Calu3 (cell line): ENCODE measurements at places on chromosomes 7 and 10. TPM values are rescaled to one million over a fixed set of nuclear protein-coding genes. Genes with fewer than 3 reads are reported as not detected.

GRCh38 chr10:34670081-34670480 is 145.0 kb downstream of the PARD3 start:
- no peak overlapping the region for H3K27ac ChIP-seq
- no peaks in the 10 kb centered on the region for H3K27me3 ChIP-seq
- no peak for DNase-seq
- H3K36me3 ChIP-seq, result no peaks in the 10 kb centered on the region

DNA sequence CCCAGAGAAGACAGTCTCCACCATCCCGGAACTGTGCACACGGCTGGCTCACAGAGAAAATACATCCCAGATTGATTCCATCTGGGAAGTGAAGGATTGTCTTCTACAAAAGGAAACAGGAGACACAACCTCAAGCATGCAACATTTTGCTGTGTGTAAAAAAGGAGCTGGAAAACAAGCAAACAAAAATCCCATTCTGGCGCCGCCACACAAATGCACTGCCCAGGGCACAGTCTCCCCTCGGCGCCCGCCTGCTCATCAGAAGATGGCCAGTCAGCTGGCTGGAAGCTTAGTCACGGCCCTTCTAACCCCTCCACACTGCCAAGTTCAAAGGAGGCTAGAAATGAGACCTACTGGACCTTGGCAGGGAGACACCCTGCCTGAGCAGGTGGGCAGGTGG is 14.1 kb upstream of the CYTH3 start:
- H3K27ac ChIP-seq, result no peak overlapping the region
- peaks cover 26% of the 10 kb centered on the region for H3K4me1 ChIP-seq
- H3K27me3 ChIP-seq, result no peaks in the 10 kb centered on the region
- H3K36me3 ChIP-seq, result peaks cover 32% of the 10 kb centered on the region
- no peak for DNase-seq
- no peak overlapping the region for H3K4me3 ChIP-seq

DNA sequence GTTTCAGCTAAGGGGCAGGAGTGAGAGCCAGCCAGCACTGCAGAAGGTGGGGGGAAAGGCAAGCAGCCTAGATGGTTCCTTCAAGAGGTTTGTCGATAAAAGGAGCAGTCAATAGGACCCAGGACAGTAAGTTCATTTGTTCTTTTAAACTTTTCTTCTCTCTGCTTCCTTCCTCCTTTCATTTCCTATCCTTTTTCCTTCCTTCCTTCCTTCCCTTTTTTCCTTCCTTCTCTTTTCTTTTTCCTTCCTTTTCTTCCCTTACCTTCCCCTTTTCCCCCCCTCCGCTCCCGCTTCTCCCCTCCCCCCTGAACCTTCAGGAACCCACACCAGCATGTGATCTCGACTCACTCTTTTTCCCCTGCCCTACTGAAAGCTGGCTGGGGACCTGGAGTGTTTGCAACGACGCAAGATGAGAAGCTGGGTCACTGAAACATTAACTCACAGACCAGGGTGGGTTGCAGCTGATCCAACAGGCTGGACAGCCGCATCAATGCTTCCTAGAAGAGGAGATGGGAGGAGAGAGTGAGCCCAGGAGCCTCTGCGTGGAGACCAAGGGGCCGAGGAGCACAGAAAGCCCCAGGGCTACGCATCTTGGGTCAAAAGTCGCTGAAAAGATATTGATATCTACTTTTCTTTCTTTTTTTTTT is 103.4 kb upstream of the SDK1 start:
- peaks cover 11% of the 10 kb centered on the region for H3K36me3 ChIP-seq
- peak overlapping the region; percentile 89 for H3K27ac ChIP-seq
- peak overlapping the region; percentile 54 for H3K4me3 ChIP-seq
- no peaks in the 10 kb centered on the region for H3K27me3 ChIP-seq

Gene RASSF4
- total RNA-seq, result 2.2 and 2.4 TPM in 2 replicates

- no peak overlapping the region for H3K27ac ChIP-seq
- no peaks in the 10 kb centered on the region for H3K36me3 ChIP-seq
- H3K4me3 ChIP-seq, result no peak overlapping the region
- no peak for DNase-seq
These were observed 662.7 kb upstream of the POT1 start for GRCh38 chr7:125592331-125592730.

DNA sequence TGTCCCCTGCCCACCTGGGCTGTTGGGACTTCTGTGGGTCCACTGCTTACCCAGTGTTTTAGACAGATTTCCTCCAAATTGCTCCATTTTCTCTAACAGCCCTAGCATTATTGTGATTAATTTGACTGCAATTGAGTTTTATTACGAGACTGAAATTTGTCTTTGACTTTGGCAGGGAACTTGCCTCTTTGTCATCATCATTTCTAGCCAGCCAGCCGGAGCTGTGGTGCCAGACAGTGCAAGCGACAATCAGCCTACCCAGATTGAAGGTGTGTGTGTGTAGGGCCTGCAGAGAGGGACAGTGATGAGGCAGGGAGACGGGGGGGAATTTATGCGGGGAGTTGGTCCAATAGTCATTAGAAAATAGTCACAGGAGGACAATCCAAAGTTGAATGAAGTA is 743.0 kb downstream of the NRG3 start:
- H3K27ac ChIP-seq, result no peak overlapping the region
- no peak overlapping the region for H3K4me3 ChIP-seq
- H3K27me3 ChIP-seq, result no peaks in the 10 kb centered on the region

GRCh38 chr10:130036296-130037065 is 72.4 kb upstream of the EBF3 start:
- no peak for DNase-seq
- no peak overlapping the region for H3K27ac ChIP-seq
- no peaks in the 10 kb centered on the region for H3K27me3 ChIP-seq
- no peaks in the 10 kb centered on the region for H3K4me1 ChIP-seq
- no peak overlapping the region for H3K4me3 ChIP-seq
- H3K36me3 ChIP-seq, result no peaks in the 10 kb centered on the region

- no peak overlapping the region for H3K4me3 ChIP-seq
- no peak overlapping the region for H3K27ac ChIP-seq
- H3K4me1 ChIP-seq, result peaks cover 3% of the 10 kb centered on the region
- DNase-seq, result no peak
- peaks cover 52% of the 10 kb centered on the region for H3K27me3 ChIP-seq
- no peaks in the 10 kb centered on the region for H3K36me3 ChIP-seq
These were observed 7.5 kb upstream of the EPHB6 start for GRCh38 chr7:142847353-142847752.

Gene GRM3
- not detected in 2 replicates for total RNA-seq

Gene FAM25C
- not detected in 2 replicates for total RNA-seq

DNA sequence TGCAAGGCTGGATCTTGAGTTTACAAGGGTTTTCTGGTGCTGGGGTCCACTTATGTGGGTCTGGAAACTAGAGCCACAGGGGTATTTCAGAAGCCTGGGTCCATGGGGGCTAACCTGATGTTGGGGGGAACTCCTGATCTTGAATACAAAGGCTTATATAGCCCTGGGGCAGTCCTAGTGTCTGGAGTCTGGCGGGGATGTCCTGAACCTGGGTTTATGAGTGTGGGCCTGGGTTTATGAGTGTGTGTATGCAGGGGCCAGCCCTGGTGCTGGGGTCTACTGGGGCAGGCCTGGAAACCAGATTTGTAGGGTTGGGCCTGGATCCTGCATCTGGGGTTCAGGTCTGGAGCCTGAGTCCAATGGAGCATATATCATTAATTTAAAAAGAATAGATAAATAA is 146.5 kb upstream of the C1GALT1 start:
- H3K27me3 ChIP-seq, result no peaks in the 10 kb centered on the region
- H3K36me3 ChIP-seq, result no peaks in the 10 kb centered on the region
- H3K4me3 ChIP-seq, result no peak overlapping the region
- H3K4me1 ChIP-seq, result no peaks in the 10 kb centered on the region

- H3K4me3 ChIP-seq, result peak overlapping the region; percentile 81
- H3K27ac ChIP-seq, result peak overlapping the region; percentile 80
- DNase-seq, result peak; percentile 66
- peaks cover 78% of the 10 kb centered on the region for H3K27me3 ChIP-seq
- H3K4me1 ChIP-seq, result peaks cover 23% of the 10 kb centered on the region
- peaks cover 12% of the 10 kb centered on the region for H3K36me3 ChIP-seq
These were observed 855 bp upstream of the PALD1 start for GRCh38 chr10:70477661-70478162.

- H3K36me3 ChIP-seq, result no peaks in the 10 kb centered on the region
- no peak overlapping the region for H3K4me3 ChIP-seq
- no peaks in the 10 kb centered on the region for H3K27me3 ChIP-seq
These were observed 544.5 kb upstream of the FOXK1 start for GRCh38 chr7:4137552-4137951.

DNA sequence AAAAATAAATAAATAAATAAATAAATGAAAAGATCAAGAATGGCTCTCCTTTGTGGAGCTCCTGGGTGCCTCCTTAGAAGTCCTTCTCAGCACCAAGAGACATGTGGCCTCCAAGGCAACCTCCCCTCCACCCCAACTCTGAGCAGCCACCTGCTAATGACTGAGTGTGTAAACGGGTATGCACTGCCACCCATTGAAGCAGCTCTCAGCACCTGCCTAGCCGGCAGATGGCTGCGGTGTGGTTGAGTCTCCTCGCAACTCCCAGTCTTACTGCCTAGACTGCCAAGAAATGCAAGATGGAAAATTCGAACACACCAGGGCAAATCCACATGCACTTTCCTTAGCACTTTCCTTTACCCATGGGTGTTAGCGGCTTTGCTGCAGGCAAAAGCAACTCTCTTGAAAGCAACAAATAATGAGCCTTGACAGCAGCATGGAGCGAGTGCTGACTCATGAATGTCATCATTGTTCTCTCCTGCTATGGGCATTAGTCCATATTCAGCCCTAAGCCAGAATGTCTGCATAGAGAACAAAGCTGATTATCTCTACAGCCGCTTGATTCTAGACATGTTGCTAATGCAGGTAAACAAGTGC is 913.9 kb upstream of the AUTS2 start:
- H3K27me3 ChIP-seq, result no peaks in the 10 kb centered on the region
- H3K36me3 ChIP-seq, result no peaks in the 10 kb centered on the region
- no peaks in the 10 kb centered on the region for H3K4me1 ChIP-seq
- DNase-seq, result no peak

Gene CALML3
- not detected in 2 replicates for total RNA-seq

DNA sequence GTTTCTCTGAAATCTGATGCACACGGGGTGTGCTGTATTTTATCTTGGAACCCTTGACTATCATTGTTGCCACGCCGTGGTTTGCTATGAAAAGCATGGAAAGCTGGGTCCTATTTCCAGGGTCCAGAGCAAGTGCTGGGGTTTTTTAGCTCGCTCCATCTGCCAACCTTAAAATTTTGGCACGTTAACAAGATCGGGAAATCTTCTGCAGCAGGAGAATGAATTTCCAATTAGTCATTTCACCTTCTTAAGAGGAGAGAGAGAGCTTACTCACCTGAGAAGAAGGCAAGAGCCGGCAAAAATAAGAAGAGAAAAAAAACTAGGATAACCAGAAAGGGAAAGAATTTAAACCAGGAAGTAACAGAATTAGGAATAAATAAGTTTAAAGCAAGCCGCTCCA is 223.6 kb upstream of the CELF2 start:
- H3K4me3 ChIP-seq, result peak overlapping the region; percentile 26
- H3K27me3 ChIP-seq, result no peaks in the 10 kb centered on the region
- no peak for DNase-seq
- H3K4me1 ChIP-seq, result peaks cover 25% of the 10 kb centered on the region
- peak overlapping the region; percentile 64 for H3K27ac ChIP-seq

DNA sequence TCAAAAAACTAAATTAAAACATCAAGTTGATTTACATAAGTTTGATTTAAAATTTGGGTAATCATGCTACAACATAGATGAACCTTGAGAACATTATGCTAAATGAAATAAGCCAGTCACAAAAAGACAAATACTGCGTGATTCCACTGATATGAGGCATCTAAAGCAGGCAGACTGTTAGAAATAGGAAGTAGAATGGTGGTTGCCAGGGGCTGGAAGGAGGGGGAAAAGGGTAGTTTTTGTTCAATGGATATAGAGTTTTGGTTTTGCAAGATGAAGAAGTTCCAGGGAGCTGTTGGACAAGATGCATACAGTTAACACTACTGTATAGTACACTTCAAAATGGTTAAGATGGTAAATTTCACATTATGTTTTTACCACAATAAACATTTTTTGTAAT is 45.0 kb upstream of the IFRD1 start:
- peaks cover 14% of the 10 kb centered on the region for H3K27me3 ChIP-seq
- no peak overlapping the region for H3K27ac ChIP-seq
- H3K36me3 ChIP-seq, result no peaks in the 10 kb centered on the region
- H3K4me1 ChIP-seq, result no peaks in the 10 kb centered on the region

DNA sequence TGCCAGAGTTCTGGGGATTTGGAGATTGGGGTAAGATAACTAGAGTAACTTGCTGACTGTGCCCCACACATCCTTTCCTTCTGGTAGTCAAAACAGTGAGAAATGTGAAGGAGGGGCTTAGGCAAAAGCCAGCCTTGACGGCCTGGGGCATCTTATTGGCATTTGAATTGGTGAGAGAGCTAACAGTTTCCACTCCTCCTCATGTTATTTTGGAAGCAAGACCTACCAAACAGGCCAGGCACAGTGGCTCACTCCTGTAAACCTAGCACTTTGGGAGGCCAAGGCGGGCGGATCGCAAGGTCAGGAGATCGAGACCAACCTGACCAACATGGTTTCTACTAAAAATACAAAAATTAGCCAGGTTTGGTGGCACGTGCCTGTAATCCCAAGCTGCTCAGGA is 596.6 kb downstream of the GRM8 start:
- no peaks in the 10 kb centered on the region for H3K27me3 ChIP-seq
- DNase-seq, result no peak
- H3K4me3 ChIP-seq, result no peak overlapping the region
- H3K27ac ChIP-seq, result no peak overlapping the region
- no peaks in the 10 kb centered on the region for H3K36me3 ChIP-seq

DNA sequence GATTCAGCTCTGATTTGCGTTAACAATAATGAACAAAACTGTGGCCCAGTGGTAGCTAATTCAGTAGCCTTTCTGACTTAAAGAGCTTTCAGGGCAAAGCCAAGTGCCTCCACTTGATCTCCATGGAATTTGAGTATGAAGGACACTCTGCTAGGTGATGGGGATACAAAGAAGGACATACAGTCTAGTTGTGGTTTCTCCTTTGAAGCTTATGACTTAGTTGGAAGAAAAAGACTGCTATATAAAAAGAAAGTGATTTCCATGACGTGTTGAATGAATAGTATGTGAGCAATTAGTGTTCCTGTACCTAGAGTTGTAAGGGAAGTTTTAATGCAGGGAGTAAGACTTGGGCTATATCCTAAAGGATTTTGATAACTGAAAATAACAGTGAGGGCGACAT is 8.3 kb downstream of the PDCD4 start:
- no peak overlapping the region for H3K4me3 ChIP-seq
- no peak overlapping the region for H3K27ac ChIP-seq
- DNase-seq, result no peak
- no peaks in the 10 kb centered on the region for H3K4me1 ChIP-seq

GRCh38 chr7:98294798-98295382 is 13.4 kb downstream of the BRI3 start:
- no peaks in the 10 kb centered on the region for H3K4me1 ChIP-seq
- H3K27ac ChIP-seq, result no peak overlapping the region
- no peak overlapping the region for H3K4me3 ChIP-seq
- DNase-seq, result peak; percentile 68

Gene SUMF2
- total RNA-seq, result 226 and 255 TPM in 2 replicates

GRCh38 chr10:7756360-7756992 is 31.3 kb downstream of the KIN start:
- H3K27ac ChIP-seq, result no peak overlapping the region
- H3K27me3 ChIP-seq, result no peaks in the 10 kb centered on the region
- peaks cover 42% of the 10 kb centered on the region for H3K36me3 ChIP-seq
- H3K4me1 ChIP-seq, result no peaks in the 10 kb centered on the region
- peak; percentile 47 for DNase-seq
